ENCODE measurements at places on chromosomes 3 and 15.

GRCh38 chr3:75631541-75631940, 32.6 kb upstream of the FRG2C start:
- no peak for DNase-seq

DNA sequence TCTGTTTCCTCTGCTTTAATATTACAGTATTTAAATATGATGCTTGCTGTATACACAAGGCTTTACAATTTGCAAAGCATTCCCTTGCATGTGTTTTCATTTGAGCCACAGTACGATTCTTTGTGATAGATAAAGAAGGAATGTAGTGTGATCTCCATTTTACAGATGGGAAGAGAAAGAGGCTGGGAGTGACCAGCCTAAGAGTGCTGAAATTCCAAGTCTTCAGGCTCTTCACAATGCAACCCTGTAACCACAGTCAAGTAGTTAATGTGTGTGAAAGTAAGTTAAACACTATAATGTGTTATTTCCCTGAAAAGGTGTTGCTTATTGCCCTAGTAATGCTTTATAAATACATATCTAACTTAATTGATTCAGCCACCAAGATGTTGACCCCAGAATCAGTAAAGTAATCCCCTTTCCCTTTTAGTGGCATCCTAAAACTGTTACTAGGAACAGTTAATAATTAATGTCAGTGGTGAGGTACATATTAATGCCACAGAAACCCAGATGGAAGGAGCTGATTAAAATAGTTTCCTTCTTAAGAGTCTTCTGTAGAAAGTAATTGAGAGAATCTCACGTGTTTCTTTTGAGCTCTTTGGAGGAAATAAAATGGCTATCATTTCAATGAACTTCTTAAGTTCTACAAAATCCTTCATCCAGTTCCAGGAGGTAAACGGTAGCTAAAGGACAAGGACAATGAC, 110.4 kb downstream of the IL12A start:
- no peak for DNase-seq

GRCh38 chr3:23312866-23313265, 109.7 kb downstream of the UBE2E2 start:
- no peak for DNase-seq

- DNase-seq: no peak
These were observed 1.1 kb downstream of the SNRK start for GRCh38 chr3:43287500-43287873.

GRCh38 chr15:80870893-80871292, 91.7 kb downstream of the CEMIP start:
- no peak for DNase-seq

DNA sequence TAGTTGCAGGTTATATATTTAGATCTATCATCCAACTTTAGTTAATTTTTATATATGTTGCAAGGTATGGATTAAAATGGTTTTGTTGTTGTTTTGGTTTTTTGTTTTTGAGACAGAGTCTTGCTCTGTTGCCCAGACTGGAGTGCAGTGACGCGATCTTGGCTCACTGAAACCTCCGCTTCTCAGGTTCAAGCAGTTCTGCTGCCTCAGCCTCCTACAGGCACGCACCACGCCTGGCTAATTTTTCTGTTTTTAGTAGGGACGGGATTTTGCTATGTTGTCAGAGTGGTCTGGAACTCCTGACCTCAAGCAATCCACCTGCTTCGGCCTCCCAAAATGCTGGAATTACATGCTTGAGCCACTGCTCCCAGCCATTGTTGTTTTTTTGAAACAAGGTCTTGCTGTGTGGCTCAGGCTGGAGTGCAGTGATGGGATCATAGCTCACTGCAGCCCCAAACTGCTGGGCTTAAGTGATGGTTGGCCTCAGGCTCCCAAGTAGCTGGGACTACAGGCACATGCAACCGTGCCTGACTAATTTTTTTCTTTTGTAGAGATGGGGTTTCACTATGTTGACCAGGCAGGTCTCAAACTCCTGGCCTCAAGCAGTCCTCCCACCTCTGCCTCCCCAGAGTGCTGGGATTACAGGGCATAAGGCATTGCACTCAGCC, 92.0 kb downstream of the ZNF609 start:
- DNase-seq: no peak

DNA sequence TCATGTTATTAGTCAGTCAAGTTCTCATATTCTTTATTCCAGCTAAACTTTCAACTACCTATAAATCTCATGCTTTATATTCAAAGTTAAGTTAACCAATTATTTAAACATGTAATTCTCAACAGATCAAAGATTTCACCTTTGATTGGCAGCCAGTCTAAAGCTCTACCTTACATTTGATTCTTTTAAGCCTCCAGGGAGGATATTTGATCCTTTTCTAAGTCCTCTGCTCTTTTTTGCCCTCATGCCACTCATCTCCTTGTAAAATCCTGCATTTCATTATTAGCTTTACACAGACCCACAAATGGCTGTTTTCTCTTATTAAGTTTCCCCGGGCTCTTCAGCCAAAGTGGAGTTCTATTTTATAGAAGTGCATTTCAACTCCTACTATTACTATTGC, 134.1 kb downstream of the NLGN1 start:
- DNase-seq: no peak

DNA sequence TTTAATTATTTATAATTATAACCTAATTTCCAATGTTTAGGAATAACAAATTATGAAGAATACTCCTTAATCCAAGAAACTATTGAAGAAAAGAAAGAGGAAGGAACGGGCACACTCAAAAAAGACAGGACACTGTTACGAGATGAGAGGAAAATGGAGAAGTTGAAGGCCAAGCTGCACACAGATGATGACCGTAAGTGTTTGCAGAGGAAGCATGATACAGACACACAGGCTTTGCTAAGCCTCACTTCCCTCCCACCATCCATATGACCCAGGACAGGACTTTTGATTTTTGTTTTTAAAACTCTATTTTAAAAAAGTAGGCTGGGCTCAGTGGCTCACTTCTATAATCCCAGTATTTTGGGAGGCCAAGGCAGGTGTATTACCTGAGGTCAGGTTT, 389.4 kb upstream of the TPM1 start:
- DNase-seq: no peak

- DNase-seq: peak; percentile 8
These were observed at the start of gene TM6SF1 for GRCh38 chr15:83106994-83107840. Gene TM6SF1, plus strand, starts transcription at chr15:83107645. Its CDS starts 36 bp downstream, at chr15:83107681.

DNA sequence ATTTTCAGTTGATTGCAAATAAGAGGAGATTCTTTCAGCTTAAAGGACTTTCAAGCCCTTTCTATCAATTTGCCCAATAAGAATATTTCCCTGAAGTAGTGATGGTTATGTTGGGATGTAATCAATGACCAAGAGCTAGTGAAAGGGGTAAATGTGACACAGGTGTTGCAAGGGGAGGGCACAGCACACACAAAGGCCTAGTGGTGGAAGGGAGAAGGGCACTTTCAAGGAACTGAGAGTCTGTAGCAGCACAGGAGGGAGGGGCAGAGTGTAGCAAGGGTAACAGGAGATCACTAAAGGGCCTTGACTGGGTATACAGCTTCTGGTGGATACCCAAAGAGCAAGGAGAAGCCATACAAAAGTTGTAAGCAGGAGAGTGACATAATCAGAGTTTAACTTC, 217.8 kb upstream of the ARHGEF26 start:
- DNase-seq: no peak

- no peak for DNase-seq
These were observed 25.5 kb downstream of the GLDN start for GRCh38 chr15:51366920-51367319.

DNA sequence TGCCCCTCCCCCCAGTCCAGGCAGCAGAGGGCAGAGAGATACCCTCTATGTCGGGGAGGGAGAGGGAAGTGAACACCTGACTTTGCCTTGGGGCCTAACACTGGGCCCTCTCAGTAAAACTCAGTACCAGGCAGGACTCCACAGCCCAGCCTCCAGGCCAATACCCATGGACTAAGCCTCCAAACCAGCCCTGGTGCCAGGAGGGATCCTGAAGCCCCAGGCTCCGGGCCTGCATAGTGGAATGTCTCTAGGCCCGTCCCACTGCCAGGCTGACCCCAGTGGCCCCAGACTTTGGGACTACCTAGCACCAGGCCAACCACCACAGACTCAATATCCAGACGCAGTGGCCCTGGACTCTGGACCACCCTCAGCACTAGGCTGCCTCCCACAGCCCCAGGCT, 46.6 kb downstream of the CRYGS start:
- no peak for DNase-seq

DNA sequence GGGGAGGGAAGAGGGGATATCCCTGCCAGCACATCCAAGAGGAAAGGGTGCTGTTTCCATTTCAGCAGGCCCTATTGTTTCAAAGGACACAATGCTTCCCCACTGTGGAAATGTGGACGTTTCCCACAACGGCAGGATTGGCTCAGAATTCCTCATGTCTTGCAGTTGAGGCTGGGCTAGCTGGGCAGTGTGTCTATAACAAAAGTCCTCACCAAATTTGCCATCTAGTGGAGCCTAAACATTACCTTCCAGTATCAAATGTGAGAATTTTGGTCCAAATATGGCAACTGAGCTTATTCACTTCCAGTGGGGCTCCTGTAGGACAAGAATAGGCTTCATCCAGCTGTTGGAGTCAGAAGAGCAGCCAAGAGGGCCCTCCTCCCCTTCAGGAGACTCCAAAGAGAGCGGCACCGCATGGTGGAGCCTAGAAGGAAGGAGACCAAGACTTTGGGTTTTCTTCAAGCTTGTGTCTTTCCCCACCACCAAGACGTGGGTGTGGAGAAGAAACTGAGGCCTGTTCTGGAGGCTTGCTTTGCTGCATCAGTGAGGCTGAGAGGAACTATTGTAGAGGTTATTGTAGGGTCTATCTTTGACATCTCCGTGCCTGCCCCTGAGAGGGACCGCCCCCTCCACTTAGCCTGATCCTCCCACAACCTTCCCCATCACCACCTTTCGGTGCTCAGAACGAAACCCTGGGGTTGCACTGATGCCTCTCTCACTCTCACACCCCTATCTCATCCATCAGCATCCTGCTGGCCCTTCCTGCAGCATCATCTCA, 45.3 kb upstream of the SLCO2A1 start:
- DNase-seq: no peak

DNA sequence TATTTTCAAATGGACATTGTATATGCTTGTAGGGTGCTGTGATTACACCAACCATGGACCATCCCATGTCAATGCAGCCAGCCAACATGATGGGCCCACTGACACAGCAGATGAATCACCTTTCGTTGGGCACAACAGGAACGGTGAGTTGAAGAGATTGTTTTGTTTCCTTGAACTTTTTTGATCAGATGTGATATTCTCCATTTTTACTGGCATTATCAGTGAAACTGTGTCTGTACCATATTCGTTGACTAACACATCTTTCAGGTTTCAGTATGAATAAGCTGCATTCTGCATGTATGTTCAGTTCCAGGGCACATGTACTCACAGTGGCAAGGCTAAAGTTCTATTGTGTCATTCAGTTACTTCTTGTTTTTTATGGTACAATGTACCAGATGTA, 655.2 kb downstream of the RBMS3 start:
- no peak for DNase-seq

- no peak for DNase-seq
These were observed 15.4 kb downstream of the TMEM44 start for GRCh38 chr3:194617827-194618226.

DNA sequence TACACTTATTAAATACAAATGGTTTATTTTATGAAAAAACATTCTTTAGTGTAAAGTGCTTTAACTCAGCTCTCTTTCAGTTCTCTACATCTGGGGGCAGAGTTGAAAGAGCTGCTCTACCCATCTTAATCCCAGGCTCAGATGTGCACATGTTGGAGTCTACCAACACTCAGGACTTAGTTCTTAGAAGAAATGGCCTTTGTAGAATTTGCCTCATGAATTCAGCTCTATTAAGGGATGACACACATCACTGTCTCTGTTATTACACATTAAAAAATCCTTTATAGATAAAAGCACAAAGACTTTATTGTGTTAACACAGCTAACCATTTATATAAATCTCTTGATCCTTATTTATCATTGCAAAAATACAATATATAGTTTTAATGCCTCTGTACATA, 31.7 kb upstream of the GSK3B start:
- no peak for DNase-seq

DNA sequence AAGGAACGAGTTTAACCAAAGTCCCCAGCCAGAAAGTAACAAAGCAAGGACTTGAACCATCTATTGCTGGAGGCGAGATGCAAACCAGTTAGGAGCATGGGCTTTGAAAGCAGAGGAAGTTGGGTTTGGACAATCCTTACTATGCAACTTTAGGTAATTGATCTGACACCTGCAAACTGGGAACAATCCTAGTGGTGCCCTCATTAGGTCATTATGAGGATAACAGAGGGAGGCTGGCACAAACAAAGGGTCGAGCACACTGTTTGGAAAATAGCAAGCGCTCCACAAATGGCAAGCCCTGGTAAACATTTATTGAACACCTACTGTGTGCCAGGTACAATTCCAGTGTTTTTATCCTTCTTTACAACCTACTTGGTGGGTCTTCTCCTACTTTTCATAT, 45.6 kb downstream of the WNT5A start:
- DNase-seq: no peak

DNA sequence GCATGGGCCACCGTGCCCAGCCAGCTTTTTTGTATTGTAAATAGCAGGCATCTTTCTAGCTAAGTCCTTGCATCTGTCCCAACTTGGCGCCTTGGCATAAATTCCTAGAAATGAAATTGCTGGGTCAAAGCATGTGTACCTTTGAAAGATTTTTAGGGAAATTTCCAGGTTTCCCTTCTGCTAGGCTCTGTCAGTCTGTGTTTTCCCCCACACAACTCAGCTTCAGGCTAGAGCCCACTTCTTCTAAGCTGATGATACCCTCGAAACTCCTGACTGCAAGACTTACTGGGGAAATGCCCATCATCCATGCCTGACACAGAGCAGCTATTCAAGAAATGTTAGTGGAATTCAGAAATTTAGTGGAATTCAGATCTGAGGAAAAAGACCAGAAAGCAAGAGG, 10.8 kb upstream of the RPL32 start:
- no peak for DNase-seq

DNA sequence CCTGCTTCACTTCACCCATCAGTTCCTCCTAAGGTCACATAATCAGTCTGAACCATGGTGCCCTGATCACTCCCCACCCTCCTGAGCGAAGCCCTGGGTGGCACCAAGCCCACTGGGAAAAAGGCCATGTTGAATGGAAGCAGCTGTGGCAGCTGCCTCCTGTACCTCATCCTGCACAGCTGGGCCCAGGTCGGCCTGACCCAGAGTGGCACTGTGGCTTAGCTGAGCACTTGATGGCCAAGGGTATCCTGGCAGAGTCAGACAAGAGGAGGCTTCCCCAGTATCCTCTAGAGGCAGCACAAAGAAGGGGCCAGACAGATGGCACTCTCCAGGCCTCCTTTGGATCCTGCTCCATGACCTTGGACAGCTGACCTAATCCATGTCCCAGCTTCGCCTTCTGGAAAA, 68.4 kb downstream of the TLE3 start:
- no peak for DNase-seq

GRCh38 chr15:40828447-40829036, at the start of gene PPP1R14D:
Gene PPP1R14D, minus strand, starts transcription at chr15:40828708. Its CDS starts 67 bp downstream, at chr15:40828641.
- DNase-seq: no peak

GRCh38 chr3:40290396-40290795, 19.1 kb upstream of the EIF1B start:
- DNase-seq: no peak

GRCh38 chr3:85758442-85758841, 799.7 kb downstream of the CADM2 start:
- no peak for DNase-seq

All from DMS79 treated with DMSO at 0.1 percent for 48 hours (cell line).